ENCODE measurements at places on chromosomes 12 and 14.
A peak's percentile ranks its signal among the peaks of the same experiment; 100 is the strongest.

DNA sequence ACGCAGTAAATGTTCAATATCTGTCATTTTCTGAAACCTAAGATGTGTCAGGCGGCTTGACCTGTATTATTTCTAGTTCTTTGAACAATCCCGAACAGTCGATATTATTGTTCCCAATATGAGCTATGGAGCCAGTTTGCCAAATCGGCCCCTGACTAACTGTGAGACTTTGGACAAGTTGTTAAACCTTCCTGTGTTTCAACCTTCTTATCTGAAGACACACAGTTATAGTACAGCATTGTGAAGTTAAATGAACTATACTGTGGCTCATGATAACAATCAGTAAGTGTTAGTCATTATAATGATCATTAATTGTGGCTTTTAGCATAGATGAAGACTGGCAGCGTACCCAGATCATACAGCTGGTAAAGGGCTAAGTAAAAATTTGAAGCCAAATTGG, 23.4 kb downstream of the DDX47 start:
- DNase-seq, result no peak

- no peak for DNase-seq
Measured at GRCh38 chr12:34186492-34186891, 164.2 kb downstream of the ALG10 start.

DNA sequence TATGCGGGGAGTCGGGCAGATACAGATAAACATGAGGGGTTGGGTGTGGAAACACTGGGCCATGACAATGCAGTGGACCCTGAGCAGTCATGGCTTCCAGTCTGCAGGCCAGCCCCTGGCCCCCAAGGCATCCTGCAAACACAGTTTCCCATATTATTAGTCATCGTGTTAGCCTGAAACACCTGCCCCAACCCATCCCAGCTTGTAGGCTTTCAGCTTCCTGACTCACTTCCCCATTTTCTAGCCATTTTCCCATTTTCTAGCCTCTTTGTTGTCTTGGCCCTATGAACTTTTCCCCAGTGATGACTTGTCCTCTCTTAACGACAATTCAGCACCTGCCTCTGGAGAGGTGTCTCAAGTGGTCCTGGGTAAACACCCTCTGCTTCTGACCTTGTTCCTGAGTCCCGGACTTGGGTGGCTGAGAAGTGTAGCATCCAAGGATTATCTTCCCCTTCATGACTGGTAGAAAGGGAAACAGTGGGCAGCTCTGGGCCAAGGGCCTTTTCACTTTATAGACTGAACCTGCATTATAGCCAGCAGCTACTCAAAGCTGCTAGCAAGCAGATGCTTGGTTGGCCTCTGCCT, 4.3 kb upstream of the PGF start:
- no peak for DNase-seq

DNA sequence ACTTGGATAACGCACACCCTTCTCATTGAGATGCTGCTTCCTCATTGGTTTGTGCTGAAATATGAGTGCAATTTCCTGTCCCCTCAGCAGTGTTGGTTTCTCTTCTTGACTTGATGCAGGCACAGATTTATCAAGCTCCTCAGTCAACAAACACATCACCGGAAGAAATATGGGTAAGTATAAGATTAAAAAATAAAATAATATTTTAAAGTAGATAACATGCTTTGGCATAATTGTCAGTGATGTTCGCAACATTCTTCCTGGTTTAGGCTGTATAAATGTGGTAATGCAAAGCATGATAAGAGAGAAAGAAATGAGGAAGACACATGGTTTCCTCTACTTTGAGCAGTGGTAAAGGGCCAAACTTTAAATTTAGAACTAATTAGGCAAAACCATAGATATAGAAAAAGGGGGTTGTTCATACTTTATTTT, at the start of gene GPR65:
Gene GPR65, plus strand, starts transcription at position 86 of the 432 bp plus-strand sequence. CDS start 5,713 bp downstream, outside the sequence.
- no peak for DNase-seq

DNA sequence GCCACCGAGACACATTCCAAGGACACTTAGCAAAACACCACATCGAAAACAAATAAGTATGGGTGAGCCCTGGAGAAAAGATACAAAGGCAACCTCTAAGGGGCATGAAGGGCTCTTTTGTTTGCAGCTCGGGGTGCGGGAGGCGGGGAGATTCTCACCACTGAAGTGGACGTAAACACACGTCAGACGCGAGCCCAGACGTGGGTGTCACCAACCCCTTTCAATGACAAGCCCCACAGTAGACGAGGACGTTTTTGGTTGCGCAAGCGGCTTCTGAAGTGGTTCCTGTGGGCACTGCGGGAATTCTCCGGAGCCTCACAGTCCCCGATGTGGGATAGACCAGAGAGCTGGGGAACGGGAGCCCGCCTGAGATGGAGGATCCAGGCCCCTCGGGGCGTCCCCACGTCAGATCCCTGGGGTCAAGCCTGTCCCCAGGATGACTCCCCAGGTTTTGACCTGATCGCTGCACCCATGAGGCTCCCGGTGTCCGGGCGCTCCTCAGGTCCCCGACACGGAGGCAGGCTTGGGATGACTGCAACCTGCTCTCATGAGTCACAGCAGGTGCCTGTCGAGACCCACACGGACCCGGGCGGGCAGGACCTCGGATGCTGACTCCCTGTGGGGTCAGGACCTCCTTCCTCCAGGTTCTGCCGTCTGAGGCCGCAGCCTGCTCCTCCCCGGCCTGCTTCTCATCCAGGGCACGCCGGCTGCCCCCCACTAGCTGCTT, 20.3 kb upstream of the ADGRD1 start:
- DNase-seq, result no peak

- no peak for DNase-seq
Measured at GRCh38 chr14:96384053-96384452, 7.9 kb upstream of the AK7 start.

DNA sequence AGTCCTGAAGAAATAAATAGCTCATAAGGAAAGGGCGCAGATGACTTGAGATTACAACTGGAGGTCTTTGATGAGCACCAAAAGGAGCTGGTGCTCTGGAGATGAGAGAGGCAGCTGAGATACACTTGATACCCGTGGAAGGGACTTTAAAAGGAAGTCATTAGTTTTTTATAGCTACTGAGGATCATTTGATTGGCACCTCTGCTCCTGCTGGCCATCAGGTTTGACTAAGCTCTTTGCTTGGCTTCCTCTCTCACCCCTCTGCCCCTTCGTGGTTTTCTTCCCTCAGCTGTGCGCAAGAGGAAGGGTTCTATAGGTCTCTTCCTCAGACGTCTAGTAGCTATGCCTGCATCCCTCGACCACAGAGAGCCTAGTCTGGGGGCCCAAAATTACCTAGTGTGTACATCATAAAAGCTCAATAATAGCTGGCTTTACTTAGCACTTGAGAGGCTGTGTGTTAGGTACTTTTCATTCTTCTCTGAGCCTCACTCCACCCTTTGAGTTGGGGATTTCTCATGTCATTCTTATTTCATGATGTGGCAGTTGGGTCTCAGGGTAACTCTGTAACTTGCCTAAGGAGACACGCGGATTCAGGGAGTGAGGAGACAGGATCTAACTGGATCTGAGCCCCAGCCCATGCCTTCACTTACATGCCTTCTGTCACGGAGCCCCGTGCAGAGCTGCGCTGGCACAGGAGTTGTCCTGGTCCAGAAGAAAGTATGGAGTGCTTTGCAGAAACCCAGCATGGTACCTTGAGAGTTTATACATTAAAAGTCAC, 68.4 kb upstream of the ASPG start:
- no peak for DNase-seq

DNA sequence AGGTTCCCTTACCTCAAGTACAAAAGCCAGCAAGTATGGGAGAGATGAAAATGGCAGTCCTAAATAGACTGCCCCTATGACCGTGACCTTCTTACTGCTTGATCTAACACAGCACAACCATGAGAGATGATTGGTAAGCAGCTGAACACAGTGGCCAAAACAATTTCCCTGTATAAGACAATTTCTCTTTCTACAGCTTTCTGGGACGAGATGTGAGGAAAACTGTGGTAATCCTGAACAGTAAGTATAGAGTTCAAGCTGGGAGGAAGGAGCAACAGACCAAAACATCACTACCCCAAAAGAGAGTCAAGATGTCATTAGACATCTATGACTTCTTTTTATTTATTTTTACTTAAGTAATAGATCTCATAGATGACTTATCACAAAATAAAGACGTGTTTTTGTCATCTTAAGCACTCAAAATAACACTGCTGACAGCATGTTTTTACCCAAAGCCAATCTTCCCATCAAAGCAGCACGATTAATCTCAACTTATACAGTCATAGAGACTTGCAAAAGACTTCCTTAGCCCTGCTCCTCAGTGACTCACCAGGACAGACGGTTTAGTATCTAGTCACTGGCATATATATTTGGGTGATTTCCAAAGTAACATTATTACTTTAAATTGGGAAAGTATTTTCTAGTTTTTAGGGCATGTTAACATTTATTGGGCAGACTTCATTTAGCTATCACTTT, 3.7 kb downstream of the TMEM52B start:
- no peak for DNase-seq

- DNase-seq, result no peak
Measured at GRCh38 chr12:117582135-117582784, 220.8 kb upstream of the NOS1 start.

GRCh38 chr12:3102771-3103410, 25.7 kb downstream of the TSPAN9 start:
- no peak for DNase-seq

DNA sequence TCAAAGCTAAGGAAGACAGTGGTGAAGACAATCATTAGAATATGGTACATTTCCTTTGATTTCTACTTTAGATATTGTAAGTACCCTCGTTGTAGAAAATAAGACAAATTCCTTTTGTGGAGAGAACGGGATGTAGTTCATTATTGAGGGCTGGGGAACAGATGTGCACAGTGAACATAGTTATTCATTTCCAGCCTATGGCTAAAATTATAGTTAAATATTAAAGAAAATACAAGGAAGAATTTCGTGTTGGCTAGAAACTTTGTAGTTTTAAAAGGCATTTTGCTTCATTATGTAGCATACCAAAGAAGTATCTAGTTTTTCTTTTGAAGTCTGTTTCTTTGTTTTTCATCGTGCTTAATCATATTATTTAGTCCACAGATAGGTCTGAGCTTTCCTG, 201.8 kb downstream of the ESR2 start:
- DNase-seq, result no peak

GRCh38 chr12:26195641-26196420, 458 bp downstream of the SSPN start:
- no peak for DNase-seq

DNA sequence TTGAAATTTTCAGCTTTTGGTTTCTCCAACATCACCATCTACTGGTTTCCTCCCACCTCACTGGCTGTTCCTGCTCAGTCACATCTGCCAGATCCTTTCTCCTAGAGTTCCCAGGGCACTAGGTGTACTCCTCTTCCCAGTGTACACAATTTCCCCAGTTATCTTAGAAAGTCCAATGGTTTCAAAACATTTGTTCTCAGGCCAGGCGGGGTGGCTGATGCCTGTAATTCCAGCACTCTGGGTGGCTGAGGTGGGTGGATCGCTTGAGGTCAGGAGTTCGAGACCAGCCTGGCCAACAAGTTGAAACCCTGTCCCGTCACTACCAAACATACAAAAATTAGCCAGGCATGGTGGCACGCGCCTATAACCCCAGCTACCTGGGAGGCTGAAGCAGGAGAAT, 60.7 kb downstream of the SPPL3 start:
- DNase-seq, result no peak

DNA sequence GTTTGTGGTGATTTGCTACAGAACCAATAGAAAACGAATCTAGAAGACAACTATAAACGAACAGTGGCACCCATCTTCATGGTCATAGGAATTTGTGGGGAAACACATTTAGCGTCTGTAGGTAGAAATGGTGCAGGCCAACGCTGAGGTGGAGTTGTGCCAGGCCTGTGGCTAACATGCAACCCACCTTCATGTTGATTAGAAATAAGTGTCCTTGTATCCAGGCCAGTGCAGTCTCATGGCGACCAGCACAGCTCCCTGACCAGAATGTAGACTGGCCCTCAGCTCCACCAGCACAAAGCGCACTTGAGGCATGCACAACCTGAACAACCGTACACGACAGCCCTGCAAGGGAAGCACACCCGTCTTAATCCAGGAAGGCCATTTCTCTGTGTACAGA, 187.0 kb downstream of the TMEM132D start:
- DNase-seq, result no peak

- no peak for DNase-seq
Measured at GRCh38 chr14:74459289-74459946, 33.4 kb upstream of the SYNDIG1L start.

GRCh38 chr14:78997811-78998210, 827.6 kb downstream of the NRXN3 start:
- DNase-seq, result peak; percentile 17

DNA sequence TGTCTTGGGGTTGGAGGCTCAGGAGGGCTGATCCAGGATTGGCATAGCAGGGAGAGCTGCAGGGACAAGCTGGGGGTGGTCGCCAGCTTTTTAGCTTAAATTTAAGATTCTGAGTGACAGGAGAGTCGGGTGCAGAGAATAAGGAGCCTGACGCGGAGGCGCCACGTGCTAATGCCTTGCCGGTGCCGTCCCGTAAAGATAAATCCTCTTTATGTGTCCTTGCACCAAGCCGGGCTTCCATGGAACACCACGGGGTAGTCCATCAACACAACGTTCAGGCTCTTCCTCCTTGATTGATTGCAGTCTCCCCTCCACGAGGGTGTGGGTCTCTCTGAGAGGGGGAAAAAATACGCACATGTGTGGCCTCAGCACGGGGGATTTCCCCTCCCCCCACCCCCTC, 3.9 kb downstream of the DLK1 start:
- no peak for DNase-seq

DNA sequence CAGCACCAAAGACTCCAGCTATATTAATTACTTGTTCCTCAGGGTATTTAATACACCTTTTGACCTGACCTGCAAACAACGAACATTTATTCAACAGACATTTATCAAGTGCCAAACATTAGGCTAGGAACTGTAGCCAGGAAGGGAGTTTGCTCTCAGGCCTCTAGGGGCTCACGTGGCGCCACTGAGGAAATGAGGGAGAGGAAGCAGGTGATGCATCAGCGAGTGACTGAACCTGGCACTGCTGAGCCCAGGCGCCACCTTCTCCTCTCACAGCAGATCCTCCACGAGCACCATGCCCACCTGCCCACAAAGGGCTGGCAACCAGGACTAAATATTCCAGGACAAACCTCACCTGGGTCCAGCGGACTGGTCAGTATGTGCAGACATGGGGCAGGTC, 50.2 kb downstream of the SETD3 start:
- no peak for DNase-seq

- no peak for DNase-seq
Measured at GRCh38 chr12:52496590-52497071, 3.6 kb upstream of the KRT6A start.

DNA sequence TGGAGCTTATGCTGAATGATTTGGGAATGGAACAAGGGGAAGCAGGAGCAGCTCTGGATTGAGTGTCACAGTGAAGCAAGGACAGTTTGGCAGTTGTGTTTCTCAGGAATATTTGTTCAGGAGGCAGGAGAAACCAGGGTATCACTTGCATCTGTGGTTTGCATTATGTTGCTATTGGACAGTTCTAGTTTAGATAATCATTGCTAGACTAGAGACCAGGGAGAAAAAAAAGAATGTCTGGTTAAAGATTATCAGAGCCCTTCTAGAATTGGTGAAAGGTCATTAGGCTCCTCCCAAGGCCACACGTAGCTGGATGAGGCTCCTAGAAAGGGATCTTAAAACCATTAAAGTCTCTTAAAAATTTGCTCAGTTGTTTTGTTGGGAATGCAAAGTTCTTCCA, 17.0 kb upstream of the SRSF5 start:
- DNase-seq, result no peak

Measured in NCI-H1417 treated with DMSO at 0.1 percent for 48 hours (cell line).